Neural progenitor cell (in vitro differentiated cells): ENCODE measurements at places on chromosomes 6 and 20.

DNA sequence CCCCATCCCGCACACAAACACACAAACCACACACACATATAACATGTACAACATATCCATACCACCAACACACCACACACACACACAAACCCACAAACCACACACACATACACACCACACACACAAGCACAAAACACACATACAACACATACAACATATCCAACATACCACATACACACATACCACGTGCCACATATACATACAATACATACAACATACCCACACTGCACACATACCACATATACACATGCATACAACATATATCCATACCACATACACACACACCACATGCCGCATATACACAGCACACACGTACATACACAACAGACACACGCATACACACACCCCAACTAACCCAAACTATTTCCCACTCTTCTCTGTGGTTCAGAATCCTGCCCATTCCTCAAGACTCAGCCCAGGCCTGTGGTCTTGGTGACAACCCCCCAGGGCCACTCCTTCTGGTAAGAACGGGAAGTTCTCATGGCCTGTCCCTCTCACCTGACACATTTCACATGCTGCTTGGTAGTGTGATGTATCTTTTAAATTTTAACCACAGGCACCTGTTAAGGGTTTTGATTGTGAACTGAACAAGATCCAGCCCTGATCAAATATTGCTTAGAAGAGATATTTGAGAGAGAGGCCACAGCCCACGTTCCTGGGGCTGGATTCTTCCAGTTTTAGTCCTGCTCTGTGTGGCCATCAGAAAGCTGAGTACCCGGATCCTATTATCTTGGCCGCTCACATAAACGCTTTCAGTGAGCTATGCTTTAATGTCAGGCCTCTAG is 55.9 kb upstream of the KCNK16 start:
- DNase-seq, result no peak

GRCh38 chr6:114042267-114043016 is 71.5 kb upstream of the HDAC2 start:
- no peak for DNase-seq

DNA sequence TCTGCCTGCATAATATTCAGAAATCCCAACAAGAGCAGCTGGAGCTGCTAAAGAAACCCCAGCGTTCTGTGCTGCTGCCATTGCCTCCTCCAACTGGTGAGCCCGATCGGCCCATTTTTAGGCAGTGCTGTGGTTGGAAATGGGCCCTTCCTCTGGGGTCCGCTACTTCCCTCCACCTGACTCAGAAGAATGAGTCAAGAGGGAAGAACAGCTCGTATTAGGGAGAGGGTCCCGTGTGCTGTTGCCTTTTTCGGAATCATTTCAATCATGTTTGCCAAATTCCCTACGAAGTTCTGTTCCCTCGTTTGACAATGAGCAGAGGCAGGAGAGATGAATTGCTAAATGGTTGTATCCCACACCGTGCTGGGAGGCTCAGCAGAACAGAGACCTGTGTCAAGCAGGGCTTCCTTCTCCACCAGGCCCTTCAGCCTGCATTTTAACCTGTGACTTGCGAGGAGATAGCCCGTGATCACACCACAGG is 38.4 kb downstream of the THBS2 start:
- no peak for DNase-seq

GRCh38 chr6:81590314-81590691 is 162.2 kb downstream of the TENT5A start:
- no peak for DNase-seq

DNA sequence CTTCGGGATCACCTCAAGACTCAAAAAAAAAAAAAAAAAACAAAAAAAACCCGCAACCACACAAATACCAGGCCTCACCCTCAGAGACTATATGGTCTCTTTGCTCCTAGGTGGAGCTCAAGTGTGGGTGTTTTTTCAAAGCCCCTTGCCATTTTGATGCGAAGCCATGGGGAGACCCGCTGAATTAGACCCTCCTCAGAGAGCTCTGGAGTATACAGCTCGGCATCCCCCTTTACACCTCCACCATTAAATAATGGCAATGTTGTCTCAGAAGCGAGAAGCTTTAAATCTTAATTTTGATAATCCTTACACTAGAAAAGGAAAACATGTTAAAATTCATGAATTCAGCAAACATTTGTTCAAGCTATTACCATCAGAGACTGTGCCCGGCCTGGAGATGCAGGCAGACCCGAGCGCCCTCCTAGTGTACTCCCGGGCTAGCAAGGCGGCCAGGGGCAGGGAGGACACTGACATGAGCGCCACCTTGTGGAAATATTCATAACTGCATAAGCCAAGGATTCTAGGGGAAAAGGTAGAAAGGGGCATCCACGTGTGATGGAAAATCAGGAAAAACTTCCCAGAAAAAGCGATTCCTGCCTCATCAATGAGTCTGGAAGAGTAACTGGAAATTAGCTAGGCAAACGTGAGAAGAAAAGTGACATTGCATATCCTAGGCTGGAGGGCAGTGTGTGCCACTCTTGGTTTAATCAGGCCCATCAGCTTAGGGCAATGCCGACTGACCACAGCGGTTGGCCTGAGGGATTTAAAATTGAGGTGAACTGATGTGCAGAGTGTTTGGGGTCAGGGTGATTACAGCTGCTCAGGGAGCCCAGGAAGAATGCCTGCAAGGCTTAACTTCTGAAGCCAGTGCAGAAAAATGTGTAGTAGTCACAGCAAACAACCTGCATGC is 72.5 kb downstream of the B3GAT2 start:
- peak; percentile 84 for DNase-seq
